NCI-H1694 (cell line): ENCODE measurements at places on chromosomes 1 and 21.
A peak's percentile ranks its signal among the peaks of the same experiment; 100 is the strongest.

- no peak for DNase-seq
Observed at GRCh38 chr1:246503341-246503740, 3.7 kb downstream of the SMYD3 start.

DNA sequence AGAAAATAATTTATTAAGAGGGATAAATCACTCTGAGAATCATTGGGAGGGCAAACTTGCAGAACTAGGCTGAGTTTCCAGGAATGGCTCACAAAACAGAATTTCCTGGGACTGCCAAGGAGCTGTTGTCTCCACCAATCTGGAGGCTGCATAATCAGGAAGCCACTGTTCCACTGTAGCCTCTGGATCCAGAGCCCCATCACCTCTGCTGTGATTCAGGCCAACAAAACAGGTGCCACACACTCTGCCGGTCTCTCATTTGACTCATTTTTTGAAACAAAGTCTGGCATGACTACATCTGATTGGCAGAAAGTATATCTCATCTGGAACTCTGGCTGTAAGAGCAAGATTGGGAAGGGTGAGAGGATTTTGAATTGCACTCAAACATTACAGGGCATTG, 178.9 kb upstream of the C1orf105 start:
- DNase-seq = no peak

DNA sequence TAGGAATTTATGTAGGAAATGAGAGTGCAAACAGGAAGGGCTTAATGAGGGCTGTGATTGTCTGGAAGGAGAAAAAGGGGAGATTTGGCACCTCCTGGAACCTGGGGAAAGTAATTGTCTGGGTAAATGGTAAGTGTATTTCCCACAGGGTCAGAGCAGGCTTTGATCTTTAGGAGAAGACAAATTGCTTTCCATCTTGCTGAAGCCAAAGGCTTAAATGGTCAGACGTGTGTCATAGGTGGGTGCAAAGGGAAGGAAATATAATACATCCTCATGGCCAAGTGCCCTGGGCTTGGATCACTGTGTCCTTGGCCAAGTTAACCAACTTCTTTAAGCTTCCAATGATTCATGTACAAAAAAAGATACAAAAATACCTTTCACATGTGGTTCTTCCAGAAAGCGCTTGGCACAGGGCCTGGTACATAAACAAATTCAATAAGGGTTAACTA, 1.3 kb upstream of the DUSP23 start:
- DNase-seq = no peak

GRCh38 chr1:188170411-188170810, 1341.7 kb downstream of the PLA2G4A start:
- DNase-seq = peak; percentile 89

- no peak for DNase-seq
Observed at GRCh38 chr1:61692155-61692800, 32.7 kb downstream of the TM2D1 start.
